ENCODE measurements at places on chromosomes 4 and X. TPM values are rescaled to one million over a fixed set of nuclear protein-coding genes. Genes with fewer than 3 reads are reported as not detected.

GRCh38 chrX:71282514-71283402, 677 bp upstream of the NONO start:
- DNase-seq = no peak

DNA sequence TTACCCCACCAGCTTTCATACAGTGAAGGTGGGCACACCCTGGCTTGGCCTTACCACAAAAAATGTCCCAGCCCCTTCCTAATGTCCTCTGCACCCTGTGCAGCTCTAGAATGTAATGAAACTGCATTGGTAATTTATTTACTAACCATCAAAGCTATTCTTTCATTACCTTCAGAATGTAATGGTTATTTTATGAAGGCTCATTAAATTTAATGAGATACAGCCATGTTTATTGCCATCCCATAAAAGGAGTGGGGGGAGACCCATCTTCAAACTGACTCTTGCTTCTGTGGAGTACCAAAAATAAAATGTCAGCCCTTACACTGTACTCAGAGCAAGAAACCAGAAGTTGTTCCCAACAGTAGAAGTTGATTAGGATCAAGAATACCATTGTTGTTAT, 25.0 kb downstream of the NKX6-1 start:
- no peak for DNase-seq

DNA sequence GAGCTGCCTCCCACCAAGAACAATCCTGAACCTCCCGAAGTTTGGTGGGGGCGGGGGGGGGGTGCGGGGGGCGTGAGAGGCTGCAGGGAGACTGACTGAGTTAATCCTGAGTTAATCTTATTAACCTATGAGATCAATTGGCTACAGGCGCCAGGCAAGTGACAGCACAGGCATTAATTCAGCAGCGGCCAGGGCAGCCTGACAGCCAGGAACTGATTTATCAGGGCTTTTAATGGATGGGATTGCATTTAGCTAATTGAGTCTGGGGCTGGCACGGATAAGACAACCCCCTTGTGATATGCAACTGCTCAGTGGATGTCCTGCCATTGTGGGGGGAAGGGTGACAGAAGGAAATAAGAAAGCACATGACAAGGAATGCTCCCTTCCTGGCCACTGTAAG, 16.3 kb downstream of the RTL5 start:
- DNase-seq = no peak

DNA sequence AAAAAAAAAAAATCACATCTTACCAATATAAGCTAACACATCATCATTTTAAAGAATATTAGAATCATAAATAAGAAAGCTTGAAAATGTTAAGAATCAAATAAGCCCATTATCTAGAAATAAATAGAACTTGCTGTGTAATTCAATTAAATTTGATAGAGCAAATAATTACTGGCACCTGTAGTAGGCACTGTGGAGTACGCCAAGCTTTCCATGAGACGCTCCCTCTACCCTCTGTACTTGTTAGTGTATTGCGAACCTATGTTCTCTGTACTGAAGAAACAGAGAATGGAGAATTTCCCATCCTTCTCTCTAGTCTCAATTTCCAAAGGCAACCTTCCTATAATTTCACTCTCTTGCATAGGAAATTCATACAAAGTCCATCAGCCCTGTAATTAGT, 61.7 kb upstream of the HAND2 start:
- DNase-seq = no peak

DNA sequence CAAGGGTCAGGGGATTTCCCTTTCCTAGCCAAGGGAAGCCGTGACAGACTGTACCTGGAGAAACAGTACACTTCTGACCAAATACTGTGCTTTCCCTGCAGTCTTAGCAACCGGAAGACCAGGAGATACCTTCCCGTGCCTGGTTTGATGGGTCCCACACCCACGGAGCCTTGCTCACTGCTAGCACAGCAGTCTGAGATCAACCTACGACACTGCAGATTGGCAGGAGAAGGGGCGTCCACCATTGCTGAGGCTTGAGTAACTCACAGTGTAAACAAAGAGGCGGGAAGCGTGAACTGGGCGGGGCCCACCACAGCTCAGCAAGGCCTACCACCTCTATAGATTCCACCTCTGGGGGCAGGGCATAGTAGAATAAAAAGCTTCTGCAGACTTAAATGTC, 48.7 kb upstream of the SRD5A3 start:
- no peak for DNase-seq

- DNase-seq = no peak
Measured at GRCh38 chr4:7585768-7586167, 151.0 kb upstream of the PSAPL1 start.

GRCh38 chr4:176999935-177000543, 207.3 kb upstream of the VEGFC start:
- no peak for DNase-seq

DNA sequence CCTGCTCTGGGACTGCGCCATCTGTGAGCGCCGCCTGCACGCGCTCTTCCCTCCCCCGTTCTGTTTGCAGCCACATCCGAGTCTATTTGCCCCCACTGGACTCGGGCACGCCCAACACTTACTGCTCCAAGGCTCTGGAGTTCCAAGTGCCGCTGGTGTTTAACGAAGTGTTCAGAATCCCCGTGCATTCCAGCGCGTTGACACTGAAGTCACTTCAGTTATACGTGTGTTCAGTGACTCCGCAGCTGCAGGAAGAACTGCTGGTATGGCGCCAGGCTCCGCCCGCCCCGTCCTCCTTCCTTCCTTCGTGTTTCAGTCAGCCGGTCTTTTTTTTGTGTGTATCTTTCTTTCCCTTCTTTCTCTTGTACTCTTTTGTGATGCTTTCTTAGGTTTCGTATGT, 30.7 kb upstream of the CLCN4 start:
- DNase-seq = peak; percentile 40

DNA sequence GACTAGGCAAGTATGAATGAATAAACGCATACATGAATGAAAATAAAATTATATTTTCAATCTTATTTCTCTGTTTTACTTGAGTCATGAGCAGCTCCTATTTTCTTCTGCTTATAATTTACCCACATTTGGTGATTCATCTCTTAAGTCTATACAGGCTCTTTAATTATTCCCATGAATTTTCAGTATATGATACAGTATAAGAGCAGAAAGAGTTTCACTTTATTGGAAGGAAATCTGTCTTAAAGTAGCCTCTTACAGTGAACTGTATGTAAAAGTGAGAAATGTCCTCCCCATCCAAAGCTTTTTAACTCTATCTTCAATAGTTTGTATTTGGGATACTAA, 50.8 kb downstream of the TMEM165 start:
- no peak for DNase-seq

GRCh38 chr4:137967480-137968190, 274.5 kb downstream of the SLC7A11 start:
- DNase-seq = no peak

DNA sequence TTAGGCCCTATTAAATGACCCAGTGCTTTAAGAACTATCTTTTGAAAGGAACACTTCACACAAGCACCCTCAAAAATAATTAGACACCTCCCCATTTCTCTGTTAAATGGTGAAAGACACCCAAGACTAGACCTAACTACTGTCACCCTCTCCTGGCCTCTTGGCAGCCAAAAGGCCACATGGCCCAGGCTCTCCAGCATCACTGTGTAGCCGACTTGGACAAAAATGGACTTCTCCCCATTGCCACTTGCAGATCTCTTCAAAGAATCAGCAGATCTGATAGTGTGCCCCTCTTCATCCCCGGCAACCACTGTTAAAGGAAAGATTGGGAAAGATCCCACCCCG, 2.0 kb downstream of the MID1IP1 start:
- DNase-seq = no peak

GRCh38 chrX:44908827-44909226, 35.8 kb downstream of the KDM6A start:
- no peak for DNase-seq

DNA sequence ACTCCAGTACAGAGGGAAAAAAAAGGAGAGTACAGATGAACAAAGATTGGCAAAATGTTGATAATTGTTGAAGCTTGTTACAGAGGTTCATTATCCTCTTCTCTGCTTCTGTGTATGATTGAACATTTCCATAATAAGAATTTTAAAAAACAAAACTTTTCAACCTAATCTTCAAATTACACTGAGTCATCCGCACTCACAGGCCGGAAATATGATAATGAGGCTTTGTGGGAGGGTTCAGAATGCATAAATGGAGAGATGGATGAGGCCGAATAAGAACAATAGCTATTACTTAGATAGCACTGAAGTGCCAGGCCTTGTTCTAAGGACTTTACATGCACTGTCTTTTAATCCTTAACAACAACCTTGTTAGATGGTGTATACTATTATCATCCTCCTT, 4.6 kb upstream of the ERCC6L start:
- DNase-seq = no peak

DNA sequence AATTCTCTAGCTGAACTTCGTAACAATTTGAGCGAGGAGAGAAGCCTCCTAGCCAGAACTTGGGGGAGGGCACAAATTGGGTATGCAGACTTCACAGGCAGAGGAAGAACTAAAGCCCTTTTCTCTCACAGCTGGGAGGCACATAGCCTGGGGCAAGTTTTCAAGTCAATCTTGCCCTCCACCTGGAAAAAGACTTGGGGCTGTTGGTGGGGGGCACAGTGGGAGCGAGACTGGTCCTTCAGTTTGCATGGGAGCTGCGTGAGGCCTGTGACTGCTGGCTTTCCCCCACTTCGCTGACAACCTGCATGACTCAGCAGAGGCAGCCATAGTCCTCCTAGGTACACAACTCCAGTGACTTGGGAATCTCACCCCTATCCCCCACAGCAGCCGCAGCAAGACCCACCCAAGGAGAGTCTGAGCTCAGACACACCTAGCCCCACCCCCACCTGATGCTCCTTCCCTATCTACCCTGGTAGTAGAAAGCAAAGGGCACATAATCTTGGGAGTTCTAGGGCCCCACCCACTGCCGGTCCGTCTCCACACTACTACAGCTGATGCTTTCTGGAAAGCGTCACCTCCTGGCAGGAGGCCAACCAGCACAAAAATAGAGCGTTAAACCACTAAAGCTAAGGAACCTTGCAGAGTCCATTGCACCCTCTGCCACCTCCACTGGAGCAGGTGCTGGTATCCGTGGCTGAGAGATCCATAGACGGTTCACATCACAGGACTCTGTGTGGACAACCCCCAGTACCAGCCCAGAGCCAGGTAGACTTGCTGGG, 160.8 kb downstream of the CBLL2 start:
- DNase-seq = peak; percentile 49

GRCh38 chrX:48890296-48890925, 7.2 kb downstream of the TIMM17B start:
- peak; percentile 9 for DNase-seq

- DNase-seq = no peak
Measured at GRCh38 chr4:88836216-88836615, 138.6 kb upstream of the NAP1L5 start.

- DNase-seq = no peak
Measured at GRCh38 chrX:118612290-118612689, 115.1 kb upstream of the IL13RA1 start.

The IGBP1 gene
- total RNA-seq = 34.4 TPM

The IGSF1 gene
- total RNA-seq = 2.5 TPM

The CYBB gene
- total RNA-seq = 43.2 TPM

The TNIP2 gene
- 37.4 TPM for total RNA-seq

The XG gene
- total RNA-seq = 5.9 TPM

The GSX2 gene
- not detected for total RNA-seq

The CTAG2 gene
- total RNA-seq = not detected

The MFAP3L gene
- total RNA-seq = 12.4 TPM

The CORIN gene
- 0.52 TPM for total RNA-seq

The CFAP299 gene
- not detected for total RNA-seq

The SSX4B gene
- total RNA-seq = not detected

The THAP9 gene
- total RNA-seq = 2.6 TPM

The BTC gene
- total RNA-seq = 9.4 TPM

The YIPF7 gene
- not detected for total RNA-seq

The ADGRG4 gene
- 0.32 TPM for total RNA-seq
